ENCODE measurements at places on chromosomes 5 and 9.

- no peak for DNase-seq
Measured at GRCh38 chr5:140391312-140391711, 10.3 kb upstream of the ANKHD1 start.

GRCh38 chr5:94690778-94691177, 72.3 kb downstream of the SLF1 start:
- no peak for DNase-seq

DNA sequence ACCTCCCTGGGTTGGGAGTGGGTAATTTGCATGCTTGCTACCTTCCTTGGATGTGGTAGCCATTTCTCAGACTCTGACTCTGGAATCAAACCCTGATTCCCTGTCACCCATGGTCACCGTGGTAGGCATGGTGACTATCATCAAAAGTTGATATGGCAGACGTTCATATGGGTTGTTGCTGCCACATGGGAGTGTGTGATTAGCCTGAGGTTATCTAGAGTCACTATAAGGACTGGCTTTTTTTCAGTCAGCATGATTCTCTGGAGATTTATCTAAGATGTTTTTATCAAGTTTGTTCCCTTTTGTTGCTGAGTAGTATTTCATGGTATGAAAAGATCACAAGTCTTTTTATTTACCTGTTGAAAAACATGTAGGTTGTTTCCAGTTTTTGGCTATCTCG, 7.0 kb downstream of the RCL1 start:
- no peak for DNase-seq

DNA sequence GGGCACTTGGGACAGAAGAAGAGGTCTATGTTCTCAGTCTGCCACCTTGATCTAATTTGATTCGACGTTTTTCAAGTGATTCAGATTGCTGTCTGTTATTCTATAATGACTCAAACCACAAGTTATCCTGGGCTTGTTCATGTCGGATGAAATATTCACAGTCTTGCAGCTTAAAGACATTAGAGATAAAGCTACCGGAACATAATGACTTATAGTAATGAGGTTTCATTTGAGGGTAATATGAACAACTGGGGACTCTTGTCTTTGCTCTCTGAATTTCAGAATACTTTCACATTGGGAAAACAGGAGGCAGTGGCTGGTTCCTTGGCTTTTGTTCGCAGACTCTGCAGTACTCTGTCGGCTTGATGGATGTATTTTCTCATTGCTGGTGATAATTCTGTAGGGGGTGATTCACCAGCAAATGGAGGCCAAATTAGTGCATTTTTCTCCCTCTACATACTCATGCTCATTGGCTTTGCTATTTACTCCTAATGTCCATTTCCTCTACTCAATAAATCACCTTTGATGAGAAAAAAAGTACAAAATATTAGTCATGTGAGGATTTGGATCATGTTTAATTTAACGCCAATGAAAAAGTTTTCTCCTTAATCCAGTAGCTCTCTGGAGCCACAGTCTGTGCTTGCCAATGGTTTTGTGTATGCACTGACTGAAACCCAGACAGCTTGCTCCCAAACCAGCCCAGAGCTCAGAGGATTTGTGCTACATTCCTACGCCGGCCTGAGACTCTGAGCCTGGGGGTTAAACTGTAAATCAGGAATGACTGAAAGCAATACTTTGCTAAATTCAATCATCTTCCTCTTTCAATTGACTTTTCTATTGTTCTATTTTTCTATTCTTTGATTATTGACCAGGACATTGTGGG, 154.7 kb upstream of the ANKH start:
- DNase-seq: no peak

GRCh38 chr9:117091529-117091928, 323.3 kb downstream of the ASTN2 start:
- no peak for DNase-seq

DNA sequence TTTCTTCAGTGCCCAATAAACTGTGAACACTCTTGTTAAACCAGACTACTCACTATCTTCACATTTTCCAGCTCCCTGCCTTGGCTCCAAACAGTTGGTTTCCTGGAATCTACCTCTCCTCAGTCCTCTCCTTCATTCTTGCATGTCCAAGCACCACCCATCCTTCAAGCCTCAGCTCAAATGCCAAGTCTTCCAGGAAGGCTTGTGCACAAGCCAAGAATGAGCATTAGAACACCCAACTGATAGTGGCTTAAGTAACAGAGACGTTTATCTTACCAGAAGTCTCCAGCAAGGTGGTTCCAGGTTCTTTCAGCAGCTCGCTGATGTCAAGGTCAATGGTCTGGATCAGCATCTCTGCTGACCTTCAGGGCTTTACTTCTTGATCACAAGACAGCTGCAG, 60.1 kb downstream of the PTPDC1 start:
- no peak for DNase-seq

- no peak for DNase-seq
Measured at GRCh38 chr5:136051486-136052220, 22.9 kb downstream of the TGFBI start.

GRCh38 chr5:65034813-65035209, 266.1 kb downstream of the CWC27 start:
- DNase-seq: no peak

DNA sequence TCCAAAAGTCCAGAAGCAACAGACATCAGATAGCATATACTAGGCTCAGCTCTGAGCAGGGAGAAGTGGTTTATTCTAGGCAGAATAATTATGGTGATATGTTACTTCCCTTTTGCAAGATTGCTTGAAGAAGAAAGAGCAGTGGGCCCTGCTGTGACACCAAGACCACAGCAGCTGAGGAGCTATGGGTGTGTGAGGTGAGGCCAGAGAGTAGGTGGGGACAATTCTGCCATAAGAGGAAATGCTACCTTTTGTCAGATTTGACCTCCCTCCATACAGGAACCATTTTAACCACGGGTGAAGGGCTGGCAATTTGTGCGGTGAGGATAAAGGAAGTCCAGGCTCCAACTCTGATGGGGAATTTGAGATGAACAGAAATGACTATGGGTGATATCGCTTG, 51.3 kb downstream of the TNFSF15 start:
- no peak for DNase-seq

GRCh38 chr5:133690746-133691145, 78.4 kb upstream of the FSTL4 start:
- no peak for DNase-seq

- DNase-seq: no peak
Measured at GRCh38 chr5:114360357-114360756, 1.5 kb upstream of the KCNN2 start.

DNA sequence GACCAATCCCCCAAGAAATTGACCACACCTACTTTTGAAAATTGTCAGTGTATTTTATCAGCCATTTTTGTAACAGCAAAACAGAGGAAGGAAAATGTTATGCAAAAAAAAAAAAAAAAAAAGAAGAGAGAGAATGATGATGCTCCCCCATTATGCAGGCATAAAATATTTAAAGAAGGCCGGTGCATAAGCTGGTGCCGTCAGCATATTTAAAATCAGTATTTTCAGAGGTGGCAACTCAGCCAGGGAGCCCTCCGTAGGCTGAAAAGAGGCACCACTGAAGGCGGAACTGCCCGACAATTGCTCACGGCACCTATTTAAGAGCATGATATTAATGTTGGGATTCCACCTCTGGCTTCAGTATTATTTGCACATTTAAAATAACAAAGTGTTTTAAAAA, 33.4 kb downstream of the IRX2 start:
- DNase-seq: no peak

DNA sequence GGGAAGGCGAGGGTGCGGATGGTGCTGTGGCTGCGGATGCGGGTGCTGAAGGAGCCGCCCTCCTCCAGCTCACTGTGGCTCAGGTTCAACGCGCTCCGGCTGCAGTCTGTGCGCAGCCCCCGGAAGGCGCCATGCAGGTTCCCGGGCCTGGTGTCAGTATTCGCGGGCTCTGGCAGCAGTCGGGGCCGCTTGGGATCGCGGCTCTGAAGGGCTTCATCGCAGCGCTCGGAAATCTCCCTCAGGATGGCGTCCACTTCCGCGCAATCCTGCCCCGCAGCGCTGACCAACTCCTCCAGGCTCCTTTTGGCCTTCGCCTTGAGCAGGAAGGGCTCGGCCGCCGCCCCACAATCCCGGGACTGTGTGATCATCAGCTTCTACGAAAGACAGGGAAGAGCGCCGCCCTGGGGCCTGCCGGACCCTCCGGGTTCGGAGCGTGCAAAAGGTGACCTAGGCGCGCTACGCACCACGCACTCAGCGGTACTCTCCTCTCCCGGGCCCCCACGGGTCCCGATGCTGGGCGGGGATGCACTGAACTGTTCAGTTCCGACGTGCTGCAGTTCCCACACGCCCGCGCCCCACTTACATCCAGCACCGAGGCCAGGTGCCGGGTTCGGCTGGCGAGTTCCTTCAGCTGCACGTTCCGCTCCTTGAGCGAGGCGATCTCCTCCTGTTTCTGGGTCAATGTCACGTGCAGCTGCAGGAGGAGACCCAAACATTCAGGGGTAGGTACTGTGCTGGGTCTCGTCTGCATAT, 6.5 kb downstream of the MCIDAS start:
- no peak for DNase-seq

DNA sequence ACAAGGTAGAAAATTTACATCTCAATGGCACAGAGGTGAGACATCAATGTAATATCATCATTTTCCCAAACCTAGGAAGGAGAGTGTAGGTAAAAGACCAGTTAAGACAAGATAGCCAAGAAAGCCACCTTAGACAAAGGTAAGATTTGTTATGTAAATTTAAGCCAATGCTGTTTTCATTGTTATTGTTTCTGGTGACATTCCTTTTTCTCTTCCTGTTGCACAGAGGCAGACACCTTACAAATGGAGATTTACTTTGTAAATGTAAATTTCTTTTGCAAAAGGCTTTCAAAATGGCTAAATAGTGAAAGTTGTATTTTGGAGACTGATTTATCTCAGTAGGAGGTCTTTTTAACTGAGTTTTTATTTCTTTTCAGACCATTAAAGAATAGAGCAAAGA, 159.1 kb downstream of the YIPF5 start:
- DNase-seq: no peak

DNA sequence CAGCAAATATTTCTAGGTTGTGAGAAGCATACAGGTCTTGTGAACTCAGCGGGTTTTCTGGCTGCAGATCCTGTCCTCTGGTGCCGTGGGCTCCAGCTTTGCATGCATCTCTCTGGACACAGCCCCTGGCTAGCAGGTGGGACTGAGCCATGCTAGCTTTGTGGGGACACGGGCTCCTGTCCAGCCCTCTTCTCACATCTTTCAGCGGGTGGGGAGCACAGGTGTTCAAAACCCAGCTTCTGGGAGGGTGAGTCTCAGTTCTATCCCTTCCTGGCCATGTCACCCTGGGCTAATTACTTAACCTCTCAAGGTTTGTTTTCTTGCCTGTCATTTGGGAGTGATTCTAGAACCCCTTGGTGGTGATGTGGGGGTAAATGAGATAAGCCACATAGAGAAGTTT, 162.3 kb downstream of the ICE1 start:
- DNase-seq: no peak

GRCh38 chr9:83006378-83006777, 56.6 kb downstream of the RASEF start:
- no peak for DNase-seq

- DNase-seq: no peak
Measured at GRCh38 chr9:109986521-109986991, 206.6 kb downstream of the PALM2AKAP2 start.

- no peak for DNase-seq
Measured at GRCh38 chr5:110038297-110038997, 348.7 kb downstream of the MAN2A1 start.

GRCh38 chr5:95380103-95380628, 11.0 kb upstream of the FAM81B start:
- DNase-seq: peak; percentile 5

DNA sequence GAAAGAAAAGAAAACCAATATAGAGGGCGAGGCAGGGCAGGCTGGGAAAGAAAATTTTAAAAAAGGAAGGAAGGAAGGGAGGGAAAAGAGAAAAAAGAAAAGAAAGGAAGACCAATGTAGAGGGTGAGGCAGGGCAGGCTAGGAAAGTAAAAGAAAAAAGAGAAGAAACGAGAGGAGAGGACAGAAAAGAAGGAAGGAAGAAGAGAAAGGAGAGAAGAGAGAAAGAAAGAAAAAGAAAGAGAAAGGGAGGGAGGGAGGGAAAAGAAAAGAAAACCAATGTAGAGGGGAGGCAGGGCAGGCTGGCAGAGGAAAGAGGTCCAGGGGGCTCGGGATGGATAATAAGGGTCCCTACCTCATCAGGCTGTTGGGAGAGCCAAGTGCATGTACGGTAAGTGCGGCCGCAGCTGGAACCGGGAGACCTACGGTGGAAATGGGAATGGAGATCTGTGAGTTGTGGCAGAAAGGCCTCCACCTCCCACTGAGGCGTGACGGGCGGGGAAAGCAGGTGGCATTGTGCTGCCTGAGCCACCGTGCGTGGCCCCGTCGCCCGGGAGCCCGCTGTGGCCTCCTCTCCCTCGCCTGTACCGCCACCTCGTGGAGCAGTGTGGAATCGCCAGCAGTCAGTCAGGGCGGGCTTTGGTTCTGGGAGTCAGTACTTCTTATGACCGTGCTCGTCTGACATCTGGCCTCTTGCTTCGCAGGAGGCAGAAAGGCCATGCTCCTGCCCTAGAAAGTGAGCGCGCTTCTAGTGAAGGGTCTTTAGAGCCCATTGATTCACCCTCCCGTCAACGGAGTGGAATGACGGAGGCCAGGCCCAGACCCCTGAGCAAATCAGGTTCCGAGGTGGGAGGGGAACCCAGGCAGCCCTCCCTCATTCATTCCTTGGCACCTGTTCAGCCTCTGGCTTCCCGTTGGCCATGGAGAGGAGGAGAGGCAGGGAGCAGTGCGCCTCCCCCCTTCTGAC, 10.4 kb upstream of the NHP2 start:
- peak; percentile 93 for DNase-seq

DNA sequence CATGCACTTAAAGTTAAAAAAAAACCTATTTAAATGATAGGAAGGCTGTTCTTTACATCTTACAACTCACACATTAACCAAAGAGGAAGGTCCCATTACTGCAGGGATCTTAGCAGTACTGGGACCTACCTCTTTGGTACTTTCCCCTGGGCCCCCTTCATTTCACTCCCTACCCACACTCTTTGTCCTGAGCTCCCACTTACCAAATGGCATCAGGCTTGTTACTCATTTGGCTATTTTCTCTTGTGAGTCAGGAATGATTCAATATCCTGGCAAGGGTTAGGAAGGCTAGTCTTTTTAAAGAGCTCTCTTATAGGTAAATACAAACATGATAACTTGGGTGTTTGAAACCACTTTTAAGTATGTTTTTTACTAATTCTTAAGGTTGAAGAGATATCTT, 117.4 kb upstream of the ELL2 start:
- DNase-seq: peak; percentile 80

GRCh38 chr5:173243831-173244305, 8.9 kb upstream of the NKX2-5 start:
- no peak for DNase-seq

- DNase-seq: peak; percentile 37
Measured at GRCh38 chr9:36306471-36307306, 48.4 kb upstream of the GNE start.

DNA sequence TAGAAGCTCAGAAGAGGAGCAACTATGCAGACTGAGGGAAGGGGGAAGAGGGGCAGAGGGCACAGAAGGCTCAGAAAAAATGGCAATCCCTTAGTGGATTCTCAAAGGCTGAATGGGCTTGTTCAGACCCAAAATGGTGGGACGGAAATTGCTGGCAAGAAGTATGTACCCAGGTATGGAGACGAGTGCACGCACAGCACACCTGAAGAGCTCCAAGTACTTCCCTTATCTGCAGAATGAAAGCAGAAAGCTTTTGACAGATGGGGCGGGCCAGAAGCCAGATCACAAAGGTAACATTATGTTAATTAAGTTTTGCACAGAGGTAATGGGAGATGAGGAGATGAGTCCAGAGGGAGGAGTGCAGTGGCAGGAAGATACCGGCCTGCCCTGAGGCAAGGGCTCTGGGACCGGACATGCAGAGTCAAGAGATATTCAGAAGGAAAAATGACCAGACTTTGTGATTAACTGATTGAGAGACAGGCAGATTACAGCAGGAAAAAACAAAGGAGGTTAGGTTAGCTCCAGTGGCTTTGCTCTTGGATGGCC, 138.1 kb upstream of the PIK3R1 start:
- no peak for DNase-seq

Measured in activated CD4-positive, alpha-beta T cell treated with anti-CD3 and anti-CD28 coated beads, Interleukin-2, Interleukin-6, amounts not matched to agents 100 ng/mL and 50 ng/mL, durations not matched to agents 16 hours and 8 hours (primary cell).